Mammary microvascular endothelial cell (primary cell): ENCODE measurements at places on chromosomes 7 and 10. TPM values are rescaled to one million over a fixed set of nuclear protein-coding genes. Genes with fewer than 3 reads are reported as not detected.

Gene GNAT3
- total RNA-seq = not detected in 2 replicates

Gene AKR1C3
- 22.2 and 25.6 TPM in 2 replicates for total RNA-seq

Gene LRRC17
- 2.1 and 3.3 TPM in 2 replicates for total RNA-seq

Gene MMRN2
- 199 and 215 TPM in 2 replicates for total RNA-seq

Gene TCF7L2
- 2.9 and 3.2 TPM in 2 replicates for total RNA-seq

Gene SPDYE2
- not detected in 2 replicates for total RNA-seq

Gene ASB4
- total RNA-seq = not detected in 2 replicates

Gene FANK1
- total RNA-seq = 0.54 and 1.9 TPM in 2 replicates

Gene GNAI1
- total RNA-seq = 50.6 and 51.6 TPM in 2 replicates

Gene PDK4
- 1.8 and 2.1 TPM in 2 replicates for total RNA-seq

Gene DNA2
- total RNA-seq = 6.0 and 8.7 TPM in 2 replicates

Gene ZNF488
- total RNA-seq = 0.07 and 0.15 TPM in 2 replicates

Gene AOAH
- 0.07 TPM in 1 of 2 replicates, not detected in the other for total RNA-seq

Gene LRRC4
- total RNA-seq = 0.44 and 0.60 TPM in 2 replicates

Gene HTR5A
- not detected in 2 replicates for total RNA-seq

Gene SMNDC1
- 5.1 and 6.6 TPM in 2 replicates for total RNA-seq

Gene ADIRF
- total RNA-seq = 34.7 and 71.8 TPM in 2 replicates

Gene FGL2
- 0.25 TPM in 1 of 2 replicates, not detected in the other for total RNA-seq

Gene HMX2
- not detected in 2 replicates for total RNA-seq

Gene SFXN3
- total RNA-seq = 80.3 and 88.3 TPM in 2 replicates

Gene NYAP1
- total RNA-seq = 2.1 and 2.9 TPM in 2 replicates

Gene PNLIPRP3
- total RNA-seq = not detected in 2 replicates

Gene GCK
- 0.39 TPM in 1 of 2 replicates, not detected in the other for total RNA-seq

Gene SPACDR
- total RNA-seq = 0.87 and 3.4 TPM in 2 replicates

Gene CCL26
- not detected in 2 replicates for total RNA-seq

Gene FZD8
- 11.2 and 14.9 TPM in 2 replicates for total RNA-seq

Gene SPRN
- 0.05 TPM in 1 of 2 replicates, not detected in the other for total RNA-seq

Gene LIPF
- not detected in 2 replicates for total RNA-seq

Gene ATOH7
- not detected in 2 replicates for total RNA-seq

Gene NOS3
- total RNA-seq = 25.3 and 34.3 TPM in 2 replicates

Gene CYP2W1
- total RNA-seq = not detected in 2 replicates

Gene ANKRD30A
- total RNA-seq = not detected in 2 replicates
